ENCODE measurements at places on chromosomes 5 and 9.
A peak's percentile ranks its signal among the peaks of the same experiment; 100 is the strongest.

- no peak for DNase-seq
These were observed 8.4 kb downstream of the SEMA6A start for GRCh38 chr5:116566251-116566650.

DNA sequence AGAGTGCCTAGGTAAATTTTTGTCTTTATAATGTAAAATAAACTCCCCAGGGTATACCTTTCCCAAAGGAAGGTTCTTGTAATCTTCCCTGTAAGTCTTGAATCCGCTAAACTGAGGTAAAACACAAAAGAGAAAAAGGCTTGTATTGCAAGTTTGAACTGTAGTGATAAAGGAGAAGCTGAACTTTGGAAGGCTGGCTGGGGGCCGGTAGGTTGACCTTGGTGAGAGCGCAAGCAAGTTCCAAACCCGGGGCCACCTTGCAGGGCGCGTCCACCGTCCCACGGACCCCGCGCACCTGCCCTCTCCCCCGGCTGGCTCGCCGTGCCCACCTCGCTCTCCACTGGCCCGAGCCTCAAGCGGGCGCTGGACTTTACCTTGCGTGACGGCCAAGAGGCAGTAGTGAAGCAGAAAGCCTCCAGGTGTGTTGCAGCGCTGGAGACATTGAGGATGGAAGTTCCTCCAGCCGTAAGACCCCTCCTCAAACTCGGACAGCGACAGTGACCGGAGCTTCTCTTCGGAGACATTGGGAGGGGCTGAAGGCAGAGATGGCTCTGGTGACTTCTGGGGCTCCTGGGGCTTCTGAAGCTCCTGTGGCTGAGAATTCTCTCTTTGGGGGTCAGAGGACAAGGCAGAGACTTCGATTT, 428 bp downstream of the SLCO4C1 start:
- DNase-seq = no peak

DNA sequence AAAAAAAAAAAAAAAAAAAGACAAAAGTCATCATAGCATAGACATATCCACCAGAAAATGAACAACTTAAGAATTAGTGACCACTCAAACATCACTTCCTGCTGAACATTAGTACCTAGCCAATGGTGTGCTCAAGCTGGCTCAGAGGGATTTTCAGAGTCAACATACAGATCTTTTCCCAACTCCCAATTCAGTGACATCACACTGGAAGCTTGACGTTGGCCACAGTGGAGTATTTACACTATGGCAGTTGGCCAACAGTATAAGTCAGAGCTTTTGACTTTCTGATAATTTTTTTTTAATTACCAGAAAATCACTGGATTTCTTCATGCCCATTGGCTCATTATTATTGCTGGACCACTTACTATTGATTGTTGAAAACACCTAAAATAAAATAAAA, 383.5 kb downstream of the ARHGEF28 start:
- peak; percentile 5 for DNase-seq

DNA sequence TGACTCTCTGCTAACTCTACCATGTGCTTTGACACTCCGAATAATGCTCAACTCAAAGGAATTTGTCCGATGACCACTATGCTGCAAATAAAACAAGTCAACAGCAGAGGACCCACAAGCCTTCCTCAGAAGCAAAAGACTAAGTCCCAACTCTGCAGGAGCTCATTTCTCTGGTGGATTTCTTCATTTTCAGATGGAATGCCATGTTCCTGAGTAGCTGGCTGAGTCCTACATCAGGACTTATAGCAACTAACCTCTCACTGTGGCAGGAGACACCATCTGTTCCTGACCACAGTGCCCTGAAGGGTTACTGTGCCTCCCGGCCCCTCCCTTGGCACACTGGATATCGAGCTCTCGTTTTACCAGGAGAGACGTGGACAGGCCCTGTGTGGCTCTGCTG, 20.8 kb downstream of the LHFPL2 start:
- DNase-seq = peak; percentile 58

DNA sequence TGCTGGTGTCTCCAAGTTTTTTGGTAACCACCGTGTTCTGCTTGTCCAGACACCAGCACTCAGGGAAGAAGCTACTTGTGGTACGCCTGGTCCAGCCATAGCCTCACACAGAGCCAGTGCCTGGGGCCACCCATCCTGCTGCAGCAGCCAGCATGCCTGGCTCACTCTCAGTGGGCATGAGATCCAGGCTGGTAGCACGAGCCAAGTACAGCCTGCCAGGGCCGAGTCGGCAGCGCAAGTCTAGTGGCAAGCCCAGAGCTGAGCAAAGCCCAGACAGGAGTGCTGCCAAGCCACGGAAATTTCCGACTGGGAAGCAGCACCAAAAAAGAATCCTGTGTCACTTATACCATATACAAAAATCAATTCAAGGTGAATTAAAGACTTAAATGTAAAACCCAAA, 36.3 kb upstream of the FBXL17 start:
- DNase-seq = no peak

DNA sequence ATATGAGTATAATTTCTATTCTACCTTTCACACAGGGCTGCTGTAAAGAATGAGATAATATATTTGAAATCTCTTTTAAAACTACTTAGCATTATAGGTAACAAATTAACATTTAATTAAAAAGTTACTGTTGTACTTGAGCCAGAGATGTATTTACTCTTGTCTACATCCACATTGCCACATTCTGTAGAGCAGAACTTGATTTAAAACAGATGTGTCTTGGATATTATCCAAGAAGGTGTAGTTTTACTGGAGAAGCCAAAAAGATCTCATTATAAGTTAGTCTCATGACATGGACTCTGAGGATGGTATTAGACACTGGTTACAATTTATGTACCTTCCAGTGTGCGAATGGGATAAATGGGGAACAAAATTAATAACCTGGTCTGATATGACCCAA, 293.1 kb upstream of the CCNH start:
- no peak for DNase-seq

DNA sequence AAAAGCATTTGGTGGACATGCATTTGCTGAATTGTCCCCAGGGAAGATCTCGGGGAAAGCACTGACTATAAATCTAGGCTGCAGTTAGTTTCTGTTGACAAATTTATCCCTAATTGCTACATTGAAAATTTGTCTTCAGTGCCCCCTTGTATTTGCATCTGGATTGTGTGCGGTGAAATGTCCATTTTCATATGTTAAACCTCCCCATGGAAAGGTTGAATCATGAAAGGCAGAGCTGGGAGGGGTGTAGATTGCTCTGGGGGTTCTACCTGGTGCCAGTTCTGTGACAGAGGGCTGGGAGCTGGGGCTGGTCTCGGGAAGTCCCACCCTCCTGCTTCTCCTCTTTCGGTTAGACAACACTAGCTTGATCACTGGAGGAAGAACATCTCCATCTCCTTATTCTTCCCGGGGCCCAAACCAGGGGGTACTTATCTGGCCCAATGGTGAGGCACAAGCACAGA, 101.9 kb downstream of the GADD45G start:
- DNase-seq = no peak

DNA sequence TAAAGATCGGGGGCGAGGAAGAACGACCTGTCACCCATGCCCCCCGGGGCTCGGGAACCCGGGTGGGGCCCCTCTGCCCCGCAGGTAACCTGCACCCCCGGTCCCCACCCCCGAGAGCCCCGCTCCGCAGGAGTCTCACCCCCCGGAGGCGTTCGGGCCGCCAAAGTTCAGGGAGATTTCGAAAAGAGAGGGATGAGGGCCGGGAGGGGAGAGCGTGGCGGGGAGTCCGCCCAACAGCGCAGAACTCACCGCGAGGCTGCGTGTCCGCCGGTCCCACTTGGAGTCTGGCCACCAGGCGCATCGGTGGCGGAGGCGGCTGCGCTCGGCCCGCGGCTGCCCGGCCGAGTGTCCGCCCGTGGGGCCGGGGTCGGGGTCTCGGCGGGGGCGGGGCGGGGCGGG, at the start of gene PHF19:
TSS of gene PHF19 (minus strand) at position 347 of the 399 bp plus-strand sequence. CDS start 2,447 bp downstream, outside the sequence.
- DNase-seq = no peak

DNA sequence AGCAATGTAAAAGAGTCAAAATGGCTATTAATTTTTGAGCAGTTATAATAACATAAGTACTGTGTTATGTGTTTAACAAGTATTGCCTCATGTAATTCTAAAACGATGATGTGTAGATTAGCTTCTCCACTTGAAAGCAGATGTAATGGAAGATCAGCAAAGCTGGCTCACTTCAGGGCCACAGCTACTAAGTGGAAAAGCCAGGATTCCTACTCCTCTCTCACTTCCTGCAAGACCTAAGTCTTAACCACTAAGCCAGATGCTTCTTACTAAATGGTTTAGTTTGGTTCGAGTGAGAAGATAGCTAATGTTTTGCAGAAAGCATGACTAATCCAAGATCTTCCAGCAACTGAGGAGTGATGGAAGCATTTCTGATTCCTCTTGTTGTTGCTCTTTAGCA, 15.7 kb upstream of the TNC start:
- DNase-seq = peak; percentile 63

DNA sequence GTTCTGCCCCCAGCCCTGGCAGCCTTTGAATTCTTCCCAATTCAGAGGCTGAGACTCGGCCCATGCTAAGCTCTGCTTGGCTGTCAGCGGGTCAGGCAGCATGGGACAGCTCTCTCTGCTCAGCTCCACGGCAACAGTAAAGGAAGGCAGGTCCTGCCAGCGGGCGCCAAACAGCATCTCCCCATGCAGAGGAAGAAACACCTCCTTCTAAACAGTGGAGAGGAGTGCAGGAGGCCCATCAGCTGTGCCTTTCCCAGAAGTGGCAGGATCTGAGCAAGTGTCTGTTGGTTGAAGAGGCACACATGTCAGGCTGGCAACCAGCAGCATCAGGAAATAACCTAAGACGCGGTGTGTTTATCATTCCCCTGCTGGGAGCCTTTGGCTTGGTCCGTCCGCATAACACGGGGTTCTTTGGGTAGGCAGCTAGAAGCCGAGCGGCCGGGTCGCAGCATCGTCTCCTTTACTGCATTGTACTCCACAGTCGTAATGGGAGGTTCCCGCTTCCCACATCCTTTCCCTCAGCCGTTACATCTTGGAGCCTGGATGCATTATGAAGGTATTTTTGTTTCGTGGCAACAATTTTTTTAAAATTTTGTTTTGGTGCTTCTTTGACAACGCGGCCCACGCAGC, 42.7 kb upstream of the NCS1 start:
- peak; percentile 22 for DNase-seq

DNA sequence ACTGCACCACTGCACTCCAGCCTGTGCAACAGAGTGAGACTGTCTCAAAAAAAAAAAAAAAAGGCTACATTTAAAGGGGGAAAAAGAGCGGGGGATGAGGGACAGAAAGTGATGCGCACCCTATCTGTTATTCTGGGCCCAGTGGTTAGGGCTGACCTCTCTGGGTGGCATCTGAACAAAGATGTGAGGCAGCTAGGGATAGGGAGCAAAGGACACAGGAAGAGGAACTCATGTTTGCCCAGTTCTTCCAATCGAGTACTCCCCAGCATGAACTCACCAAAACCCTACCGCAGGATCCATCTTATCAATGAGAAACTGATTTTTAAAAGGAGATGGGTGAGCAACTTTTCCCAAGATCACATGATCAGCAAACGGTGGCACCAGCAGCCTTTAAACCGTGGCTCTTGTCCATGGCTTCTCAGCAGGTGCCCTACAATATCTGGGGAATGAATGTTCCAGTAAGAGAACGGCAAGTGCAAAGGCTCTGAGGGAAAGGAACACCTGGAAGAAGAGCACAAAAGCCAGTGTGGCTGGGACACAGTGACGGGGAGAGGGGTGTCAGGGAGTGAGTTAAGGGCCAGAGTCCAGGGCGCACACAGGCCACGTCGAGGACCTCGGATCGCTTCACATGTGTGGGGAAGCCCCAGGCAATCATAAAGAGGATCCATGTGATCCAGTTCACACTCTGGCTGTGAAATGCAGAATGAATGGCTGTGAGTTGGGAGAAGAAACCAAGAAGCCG, 22.0 kb downstream of the RAPGEF1 start:
- DNase-seq = no peak

DNA sequence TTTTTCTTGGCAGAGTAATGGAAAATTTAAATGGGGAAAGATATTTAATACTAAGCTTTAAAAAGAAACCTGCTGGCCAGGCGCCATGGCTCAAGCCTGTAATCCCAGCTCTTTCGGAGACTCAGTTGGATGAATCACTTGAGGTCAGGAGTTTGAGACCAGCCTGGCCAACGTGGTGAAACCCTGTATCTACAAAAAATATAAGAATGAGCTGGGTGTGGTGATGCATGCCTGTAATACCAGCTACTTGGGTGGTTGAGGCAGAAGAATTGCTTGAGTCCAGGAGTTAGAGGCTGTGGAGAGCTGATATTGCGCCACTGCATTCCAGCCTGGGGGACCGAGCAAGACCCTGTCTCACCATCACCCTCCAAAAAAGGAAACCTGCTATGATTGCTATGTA, 32.8 kb downstream of the TUT7 start:
- DNase-seq = peak; percentile 90

DNA sequence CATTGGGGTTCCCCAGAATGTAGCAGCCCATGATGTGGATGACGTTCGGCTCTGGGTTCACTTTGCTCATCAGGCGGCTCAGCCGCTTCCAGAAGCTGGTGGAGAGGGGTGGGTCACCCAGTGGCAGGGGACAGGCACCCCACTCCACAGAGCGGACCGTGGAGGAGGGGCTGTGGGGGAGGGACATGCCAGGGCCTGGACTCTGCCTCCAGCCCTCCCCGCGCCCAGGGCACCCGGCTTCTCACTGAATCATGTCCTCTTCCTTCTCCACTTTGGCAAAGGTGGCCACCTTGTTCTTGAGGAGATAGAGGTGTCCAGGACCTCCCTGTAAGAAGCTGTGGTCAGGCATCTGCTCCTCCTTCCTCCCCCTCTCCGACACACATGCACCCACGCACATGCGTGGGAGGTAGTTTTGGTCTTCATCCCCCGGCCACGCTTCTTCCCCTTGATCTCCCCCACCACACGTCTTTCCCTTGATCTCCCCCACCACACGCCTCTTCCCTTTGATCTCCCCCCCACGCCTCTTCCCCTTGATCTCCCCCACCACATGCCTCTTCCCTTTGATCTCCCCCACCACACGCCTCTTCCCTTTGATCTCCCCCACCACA, 8.9 kb upstream of the ENTPD8 start:
- no peak for DNase-seq

- DNase-seq = peak; percentile 93
These were observed 21.5 kb downstream of the SHB start for GRCh38 chr9:38047301-38048251.

DNA sequence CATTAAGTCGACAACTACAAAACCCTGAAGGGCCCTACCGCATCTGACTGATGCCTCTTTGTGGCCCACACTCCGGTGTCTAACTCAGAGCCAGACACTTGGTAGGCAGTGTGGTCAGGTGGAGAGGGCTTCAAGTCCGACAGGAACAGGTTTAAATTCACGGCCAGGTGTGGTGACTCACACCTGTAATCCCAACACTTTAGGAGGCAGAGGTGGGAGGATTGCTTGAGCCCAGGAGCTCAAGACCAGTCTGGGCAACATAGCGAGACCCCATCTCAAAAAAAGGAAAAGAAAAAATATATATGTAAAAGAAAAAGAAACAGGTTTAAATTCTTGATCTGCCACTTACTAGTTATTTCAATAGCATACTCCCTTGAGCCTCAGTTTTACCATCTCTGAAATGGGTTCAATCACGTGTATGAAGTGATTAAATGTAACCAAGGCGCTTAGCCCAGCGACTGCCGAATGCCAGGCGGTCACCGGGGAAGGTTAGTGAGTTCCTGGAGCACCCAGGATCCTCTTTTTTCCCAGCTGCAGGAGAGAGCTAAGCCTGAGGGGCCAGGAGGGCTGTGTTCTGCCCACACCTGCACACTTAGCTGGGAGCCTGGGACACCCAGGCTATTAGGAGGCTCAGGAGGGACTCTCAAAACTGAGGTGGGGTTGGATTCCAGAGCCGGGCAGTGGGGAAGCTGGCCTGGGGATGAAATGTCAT, 943 bp downstream of the CLTB start:
- no peak for DNase-seq

GRCh38 chr5:23204111-23204510, 303.3 kb upstream of the PRDM9 start:
- DNase-seq = no peak

Measured in brain microvascular endothelial cell (primary cell).